Muscle of back (tissue), 13 donors: ENCODE measurements at places on chromosomes 1 and 21.
A peak's percentile ranks its signal among the peaks of the same experiment; 100 is the strongest.

- DNase-seq: peak; percentile 20
Observed at GRCh38 chr1:246784621-246785493, 60.6 kb downstream of the SCCPDH start.

GRCh38 chr1:95086949-95087533 lies 14.3 kb upstream of the ALG14 start:
- DNase-seq: peak; percentile 27

- no peak for DNase-seq
Observed at GRCh38 chr1:77349275-77349674, 67.5 kb downstream of the AK5 start.

DNA sequence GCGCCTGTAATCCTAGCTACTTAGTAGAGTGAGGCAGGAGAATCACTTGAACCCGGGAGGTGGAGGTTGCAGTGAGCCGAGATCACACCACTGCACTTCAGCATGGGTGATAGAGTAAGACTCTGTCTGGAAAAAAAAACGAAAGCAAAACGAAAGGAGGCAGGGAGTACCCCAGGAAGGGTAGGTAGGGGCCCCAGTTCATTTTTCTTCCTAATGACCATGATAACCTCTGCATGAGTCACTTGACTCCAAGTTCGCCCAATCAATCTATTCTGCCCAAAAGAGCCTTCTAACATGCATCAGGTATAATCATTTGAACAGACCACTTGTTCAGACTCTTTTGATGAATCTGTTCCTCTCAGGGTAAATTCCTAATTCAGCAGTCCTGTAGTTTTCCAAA lies 13.2 kb upstream of the TMEM201 start:
- DNase-seq: no peak

- no peak for DNase-seq
Observed at GRCh38 chr1:39656391-39656790, 15.5 kb downstream of the NT5C1A start.

DNA sequence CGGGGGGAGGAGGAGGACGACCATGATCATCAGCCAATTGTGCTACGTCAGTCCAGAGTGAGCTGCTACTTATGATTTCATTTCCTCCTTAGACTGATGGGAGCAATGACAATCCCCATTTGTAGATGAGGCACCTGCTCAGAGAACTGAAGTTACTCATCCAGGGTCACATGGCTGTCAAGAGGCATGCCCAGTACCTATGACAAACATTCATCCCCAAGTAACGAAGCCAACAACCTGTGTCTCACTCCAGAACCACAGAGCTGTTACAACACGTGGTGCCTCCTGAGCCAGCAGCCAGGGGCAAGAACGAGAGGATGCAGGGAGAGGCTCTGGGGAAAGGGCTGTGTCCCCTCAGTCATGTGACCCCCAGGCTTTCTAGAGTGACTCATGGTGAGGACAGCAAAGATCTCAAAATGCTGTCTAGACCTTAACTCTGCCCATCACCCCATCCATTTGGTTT lies 93.6 kb downstream of the SIM2 start:
- no peak for DNase-seq

GRCh38 chr1:1432274-1432950 lies 3.1 kb upstream of the VWA1 start:
- no peak for DNase-seq

DNA sequence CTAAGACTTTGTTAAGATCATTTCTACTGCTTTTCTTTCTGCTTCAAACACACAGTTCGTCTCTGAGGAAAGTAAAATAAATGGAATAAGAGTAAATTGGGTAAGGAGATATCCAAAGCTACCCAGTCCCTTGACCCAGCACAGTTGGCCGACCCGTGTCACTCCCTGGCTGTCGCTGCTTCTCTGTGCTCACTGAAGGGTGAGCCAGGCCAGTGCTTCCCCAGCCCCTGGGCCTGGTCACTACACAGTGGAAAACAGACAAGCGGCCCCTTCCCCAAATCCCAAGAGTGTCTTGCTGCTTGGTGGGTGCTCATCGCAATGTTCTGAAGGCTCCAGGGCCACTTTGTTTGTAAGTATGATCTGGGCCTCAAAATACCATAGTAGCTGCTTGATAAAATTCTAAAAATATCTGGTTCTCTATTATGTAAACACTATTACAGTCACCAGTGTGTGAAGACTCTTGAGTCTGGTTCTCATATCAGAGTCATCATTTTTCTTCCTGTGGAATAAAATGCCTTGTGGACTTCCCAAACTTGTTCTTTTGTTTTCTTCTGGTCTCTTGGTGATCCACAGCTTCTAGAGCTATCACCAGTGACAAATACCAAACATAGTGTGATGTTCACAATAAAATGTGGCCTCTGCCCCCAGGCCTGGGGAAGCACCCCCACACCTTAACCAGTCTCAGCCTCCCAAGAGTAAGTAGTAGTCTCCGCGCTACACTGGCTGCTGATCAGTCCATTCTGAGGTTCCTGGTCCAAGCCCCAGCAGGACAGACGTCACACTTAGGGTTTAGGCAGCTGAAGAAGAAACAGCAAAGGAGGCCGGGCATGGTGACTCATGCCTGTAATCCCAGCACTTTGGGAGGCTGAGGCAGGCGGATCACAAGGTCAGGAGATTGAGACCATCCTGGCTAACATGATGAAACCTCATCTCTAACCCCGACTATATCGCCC lies 106.2 kb downstream of the DHRS3 start:
- DNase-seq: no peak

GRCh38 chr1:209751627-209752231 lies 4.1 kb upstream of the TRAF3IP3 start:
- no peak for DNase-seq

DNA sequence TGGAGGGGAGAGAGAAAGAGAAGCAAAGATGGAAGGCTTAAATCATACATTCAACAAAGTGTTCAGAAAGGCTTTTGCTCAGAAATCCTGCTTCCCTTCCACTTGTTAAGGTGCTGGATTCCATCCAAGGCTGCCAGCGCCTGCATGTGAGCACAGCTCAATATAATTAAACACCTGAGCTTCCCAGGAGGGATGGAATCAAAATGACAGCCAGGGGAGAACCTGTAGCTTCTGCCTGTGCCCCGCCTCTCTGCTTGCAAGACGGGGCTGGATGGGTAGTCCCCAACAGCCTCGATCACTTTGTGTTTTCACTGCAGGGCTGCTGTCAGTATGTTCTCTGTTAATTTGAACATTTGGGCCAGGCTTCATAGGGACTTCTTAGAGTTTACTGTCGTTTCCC lies 225.7 kb downstream of the KCNH1 start:
- no peak for DNase-seq

DNA sequence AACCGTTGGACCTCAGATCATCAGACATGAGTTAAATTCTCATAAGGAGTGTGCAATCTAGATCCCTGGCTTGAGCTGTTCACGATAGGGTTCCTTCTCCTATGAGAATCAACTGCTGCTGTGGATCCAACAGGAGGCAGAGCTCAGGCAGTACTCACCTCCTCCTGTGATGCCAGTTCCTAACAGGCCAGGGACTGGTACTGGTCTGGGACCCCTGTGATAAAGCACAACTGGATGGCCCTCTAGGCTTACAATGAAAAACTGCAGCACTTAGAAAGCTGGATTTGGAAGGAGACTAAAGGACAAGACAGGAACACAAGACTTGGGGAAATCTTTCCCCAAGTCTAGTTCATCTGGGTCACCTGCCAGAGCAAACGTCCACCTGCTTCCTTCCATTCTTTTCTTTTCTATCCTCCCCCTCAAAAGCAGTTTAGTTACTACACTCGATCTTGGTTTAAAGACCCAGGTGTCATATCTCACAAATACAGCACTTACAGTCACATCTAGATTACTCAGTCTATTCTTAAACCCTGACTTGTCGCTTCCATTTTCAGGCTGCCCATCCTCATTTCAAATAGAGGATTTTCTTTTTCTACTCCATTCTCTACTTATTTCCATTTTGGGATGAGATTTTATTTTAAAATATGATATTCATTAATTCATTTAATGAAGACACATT lies 59.8 kb downstream of the PTPN14 start:
- DNase-seq: no peak

DNA sequence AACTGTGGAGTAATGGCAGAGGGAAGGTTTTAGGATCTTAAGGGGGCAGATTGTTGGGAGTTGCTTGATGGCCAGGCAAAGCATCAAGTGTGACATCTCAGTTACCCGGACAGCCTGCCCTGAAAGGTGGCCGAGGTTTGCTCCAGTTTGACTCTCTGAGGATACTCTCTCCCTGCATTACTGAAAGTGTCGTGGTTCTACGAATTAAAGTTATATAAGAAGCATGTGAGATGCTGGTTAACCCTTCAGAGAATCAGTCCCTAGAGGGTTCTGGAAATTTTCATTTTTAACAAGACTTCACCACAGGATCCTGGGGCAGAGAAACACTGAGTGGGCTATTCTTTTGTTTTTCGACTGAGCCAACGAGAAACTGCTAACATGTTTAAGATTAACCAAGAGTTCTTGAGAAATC lies 689 bp upstream of the ZNF644 start:
- no peak for DNase-seq

DNA sequence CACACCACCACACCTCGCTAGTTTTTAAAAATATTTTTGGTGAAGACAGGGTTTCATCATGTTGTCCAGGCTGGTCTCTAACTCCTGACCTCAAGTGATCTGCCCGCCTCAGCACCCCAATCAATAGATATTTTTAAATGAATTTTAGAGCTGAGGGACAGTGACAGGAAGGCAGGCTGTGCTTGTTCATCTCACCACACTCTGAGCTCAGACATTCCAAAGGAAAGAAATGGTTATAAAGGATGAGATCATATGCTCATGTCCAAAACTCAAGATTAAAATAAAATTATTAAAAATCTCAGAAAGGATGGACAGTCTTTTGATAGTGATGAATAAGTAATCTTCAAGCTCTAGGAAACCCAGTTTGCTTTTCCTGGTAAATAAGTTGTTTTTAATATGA lies 40.9 kb downstream of the L1TD1 start:
- DNase-seq: no peak

GRCh38 chr1:213615226-213615916 lies 372.4 kb upstream of the PROX1 start:
- DNase-seq: no peak

DNA sequence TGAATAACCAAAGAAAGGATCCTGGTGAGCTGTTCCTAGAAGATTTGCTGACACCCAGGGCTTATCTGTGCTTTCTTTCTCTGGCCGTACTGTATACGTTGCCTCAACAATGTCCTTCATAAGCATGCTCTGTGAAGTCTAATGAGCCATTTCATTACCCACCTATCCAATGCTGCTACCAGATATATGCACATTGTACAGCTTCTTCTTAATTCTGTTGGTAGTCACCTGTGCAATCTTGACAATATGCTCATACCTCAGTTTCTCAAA lies 731.8 kb upstream of the NCAM2 start:
- no peak for DNase-seq

DNA sequence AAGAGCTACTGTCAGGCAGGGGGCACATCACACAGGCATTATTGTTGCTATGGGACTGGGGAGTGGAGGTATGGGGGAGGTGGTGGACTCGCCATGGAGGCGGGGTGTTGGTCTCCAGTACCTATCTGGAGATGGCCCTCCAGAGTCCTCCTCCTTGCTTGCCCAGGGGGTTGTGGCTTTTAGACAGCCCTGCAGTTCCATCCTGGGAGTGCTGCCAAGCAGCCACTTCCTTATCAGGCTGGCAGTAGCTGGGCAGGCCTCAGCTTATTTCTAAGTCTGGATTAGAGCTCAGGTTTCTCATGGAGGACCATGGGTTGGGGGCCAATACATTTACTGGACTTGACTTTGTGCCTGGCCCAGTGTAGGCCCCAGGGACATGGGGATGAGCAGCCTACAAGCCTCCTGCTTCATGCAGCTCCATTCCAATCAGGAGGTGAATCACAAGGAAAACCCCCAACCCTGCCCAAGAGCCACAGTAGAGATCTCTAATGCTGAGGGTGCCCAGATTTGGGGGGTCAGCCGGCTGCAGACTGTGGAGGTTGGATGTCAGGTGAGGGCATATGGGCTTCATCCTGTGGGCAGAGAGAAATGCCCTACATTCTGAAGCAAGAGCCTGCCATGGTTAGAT lies 210.7 kb upstream of the EDN2 start:
- DNase-seq: no peak

DNA sequence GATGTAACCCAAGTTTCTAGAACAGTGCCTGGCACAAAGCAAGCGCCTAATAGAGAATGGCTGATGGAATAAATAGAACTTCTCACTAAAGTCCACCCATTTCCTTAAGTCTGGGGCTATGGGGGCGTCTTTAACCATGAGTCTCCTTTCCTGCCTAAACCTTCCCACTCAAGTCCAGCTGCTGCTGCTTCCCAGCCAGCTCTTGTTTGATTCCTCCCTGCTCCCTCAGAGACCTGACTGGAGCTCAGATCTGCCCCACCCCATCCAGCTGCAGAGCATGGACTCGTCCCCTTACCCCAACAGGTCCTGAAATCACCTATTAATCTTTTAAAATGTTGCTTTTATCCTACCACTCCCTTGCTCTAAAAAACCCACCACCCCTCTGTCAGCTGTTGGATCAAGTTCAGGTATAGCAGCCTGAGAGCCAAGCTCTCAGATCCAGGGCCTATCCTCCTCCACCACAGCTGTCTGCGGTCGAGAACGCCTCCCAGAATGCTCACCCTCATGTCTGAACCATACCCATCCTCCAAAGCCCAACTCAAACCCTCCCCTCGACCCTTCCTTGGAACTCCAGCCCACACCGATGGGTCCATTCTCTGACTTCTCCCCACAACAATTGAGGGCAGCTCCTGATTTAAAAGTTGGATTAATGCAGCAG lies 12.8 kb upstream of the GALNT2 start:
- DNase-seq: no peak

DNA sequence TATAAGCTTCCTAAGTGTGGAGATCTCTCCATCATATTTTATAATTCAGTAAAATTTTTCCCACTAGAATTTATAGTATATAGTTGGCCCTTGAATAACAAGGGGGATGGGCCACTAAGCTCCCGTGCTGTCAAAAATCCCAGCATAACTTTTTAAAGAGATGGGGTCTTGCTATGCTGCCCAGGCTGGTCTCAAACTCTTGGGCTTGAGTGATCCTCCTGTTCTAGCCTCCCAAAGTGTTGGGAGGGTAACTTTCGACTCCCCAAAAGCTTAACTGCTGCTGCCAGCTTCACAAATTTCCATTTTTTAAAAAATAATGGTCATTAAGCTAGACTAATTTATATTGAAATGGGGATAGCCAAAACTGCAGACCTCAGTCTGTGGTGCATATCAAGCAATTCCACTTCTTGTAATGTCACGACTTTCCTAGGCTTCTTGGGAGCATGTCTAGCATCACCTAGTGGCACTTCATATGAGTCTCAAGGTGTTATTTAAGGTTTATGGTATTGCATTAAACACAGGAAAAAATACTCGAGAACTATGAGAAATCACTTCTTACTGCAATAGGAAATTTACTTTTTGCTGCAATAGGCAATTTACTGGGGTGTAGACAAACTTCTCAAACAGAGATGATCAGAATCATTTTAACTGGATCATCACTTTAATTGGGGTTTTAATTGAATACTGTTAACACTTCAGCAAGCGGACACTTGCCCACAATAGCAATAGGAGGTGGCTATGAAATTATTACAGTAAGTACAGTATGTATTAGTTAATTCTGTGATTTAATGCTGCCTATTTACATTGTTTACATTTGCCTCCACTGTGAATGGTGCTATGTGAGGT lies 19.3 kb upstream of the ACTA1 start:
- DNase-seq: no peak
